Thymus (tissue), 14 donors: ENCODE measurements at places on chromosomes 5 and 9. TPM values are rescaled to one million over a fixed set of nuclear protein-coding genes. Genes with fewer than 3 reads are reported as not detected.

- no peak for DNase-seq
Observed at GRCh38 chr5:148060309-148060708, 3.5 kb upstream of the SPINK5 start.

The MUSK gene
- 0.02 TPM for polyA plus RNA-seq

The ZBTB43 gene
- polyA plus RNA-seq, result 4.5 TPM

The SLC27A6 gene
- 16.3 TPM for polyA plus RNA-seq

DNA sequence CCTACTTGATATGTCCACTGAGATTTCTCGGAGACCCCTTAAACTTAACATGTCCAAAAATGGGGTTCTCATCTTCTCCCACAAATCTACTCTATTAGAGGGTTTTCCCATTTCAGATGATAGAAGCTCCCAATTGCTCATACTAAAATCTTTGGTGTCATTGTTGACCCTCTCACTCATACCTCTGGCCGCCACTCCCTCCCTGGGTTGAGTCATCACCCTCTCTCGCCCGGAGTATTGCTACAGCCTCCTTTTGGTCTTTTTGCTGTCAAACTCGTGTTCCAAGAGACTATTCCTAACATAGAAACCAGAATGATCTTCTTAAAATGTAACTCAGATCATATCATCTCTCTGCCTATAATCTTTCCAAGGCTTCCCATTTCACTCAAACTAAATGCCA lies 91.0 kb upstream of the GNAQ start:
- no peak for DNase-seq

DNA sequence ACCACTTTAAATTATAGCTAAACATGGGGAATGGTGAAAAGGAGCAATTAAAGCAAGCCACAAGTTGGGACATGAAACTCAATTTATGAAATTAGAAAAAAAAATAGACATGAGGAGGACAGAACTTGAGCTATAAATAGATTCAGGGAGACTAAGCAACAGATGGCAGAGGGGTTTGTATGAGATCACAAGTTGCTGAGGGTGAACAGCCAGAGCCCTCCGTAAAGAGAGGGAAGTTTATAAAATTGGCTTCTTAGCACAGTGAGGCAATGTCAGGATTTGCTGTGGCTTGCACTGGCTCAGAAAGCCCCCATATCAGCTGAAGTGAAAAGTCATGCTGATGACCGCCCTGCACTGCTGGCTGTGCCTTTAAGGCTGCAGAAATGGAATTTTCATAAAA lies 443.4 kb upstream of the CD180 start:
- DNase-seq, result no peak

DNA sequence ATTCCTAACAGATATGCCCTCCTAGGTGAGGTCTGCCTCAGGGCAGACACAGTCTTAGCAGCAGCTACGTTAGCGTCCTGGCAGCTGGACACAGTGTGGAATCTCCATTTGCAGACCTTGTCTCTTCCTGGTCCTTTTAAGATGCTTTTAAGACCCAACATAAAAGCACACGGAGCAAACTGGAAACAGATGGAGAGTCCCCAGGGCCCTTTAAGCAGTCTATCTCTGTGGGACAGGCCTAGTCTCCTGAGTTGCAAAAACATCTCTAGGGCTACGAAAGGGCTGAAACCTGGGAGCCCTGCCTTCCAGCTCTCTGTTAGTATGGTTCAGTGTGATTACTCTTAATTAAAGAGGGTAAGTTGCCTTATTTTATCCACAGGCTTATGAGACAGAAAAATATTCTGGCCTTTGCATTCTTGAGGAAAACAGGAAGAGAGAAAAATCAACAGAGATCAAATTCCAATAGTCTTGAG lies 66.0 kb upstream of the GNA14 start:
- no peak for DNase-seq

The SOHLH1 gene
- polyA plus RNA-seq, result 0.05 TPM

DNA sequence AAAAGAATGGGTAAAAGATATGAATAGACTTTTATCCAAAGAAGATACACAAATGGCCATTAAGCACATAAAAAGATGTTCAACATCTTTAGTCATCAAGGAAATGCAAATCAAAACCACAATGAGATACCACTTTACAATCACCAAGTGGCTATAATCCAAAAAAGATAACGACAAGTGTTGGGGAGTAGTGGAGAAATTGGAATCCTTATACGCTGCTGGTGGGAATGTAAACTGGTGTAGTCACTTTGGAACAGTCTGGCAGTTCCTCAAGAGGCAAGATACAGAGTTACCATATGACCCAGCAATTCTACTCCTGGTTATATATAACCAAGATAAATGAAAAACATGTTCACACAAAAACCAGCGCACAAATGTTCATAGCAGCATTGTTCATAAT lies 234.9 kb downstream of the SPATA31D1 start:
- no peak for DNase-seq

GRCh38 chr9:134037641-134038040 lies 12.4 kb downstream of the BRD3OS start:
- no peak for DNase-seq

DNA sequence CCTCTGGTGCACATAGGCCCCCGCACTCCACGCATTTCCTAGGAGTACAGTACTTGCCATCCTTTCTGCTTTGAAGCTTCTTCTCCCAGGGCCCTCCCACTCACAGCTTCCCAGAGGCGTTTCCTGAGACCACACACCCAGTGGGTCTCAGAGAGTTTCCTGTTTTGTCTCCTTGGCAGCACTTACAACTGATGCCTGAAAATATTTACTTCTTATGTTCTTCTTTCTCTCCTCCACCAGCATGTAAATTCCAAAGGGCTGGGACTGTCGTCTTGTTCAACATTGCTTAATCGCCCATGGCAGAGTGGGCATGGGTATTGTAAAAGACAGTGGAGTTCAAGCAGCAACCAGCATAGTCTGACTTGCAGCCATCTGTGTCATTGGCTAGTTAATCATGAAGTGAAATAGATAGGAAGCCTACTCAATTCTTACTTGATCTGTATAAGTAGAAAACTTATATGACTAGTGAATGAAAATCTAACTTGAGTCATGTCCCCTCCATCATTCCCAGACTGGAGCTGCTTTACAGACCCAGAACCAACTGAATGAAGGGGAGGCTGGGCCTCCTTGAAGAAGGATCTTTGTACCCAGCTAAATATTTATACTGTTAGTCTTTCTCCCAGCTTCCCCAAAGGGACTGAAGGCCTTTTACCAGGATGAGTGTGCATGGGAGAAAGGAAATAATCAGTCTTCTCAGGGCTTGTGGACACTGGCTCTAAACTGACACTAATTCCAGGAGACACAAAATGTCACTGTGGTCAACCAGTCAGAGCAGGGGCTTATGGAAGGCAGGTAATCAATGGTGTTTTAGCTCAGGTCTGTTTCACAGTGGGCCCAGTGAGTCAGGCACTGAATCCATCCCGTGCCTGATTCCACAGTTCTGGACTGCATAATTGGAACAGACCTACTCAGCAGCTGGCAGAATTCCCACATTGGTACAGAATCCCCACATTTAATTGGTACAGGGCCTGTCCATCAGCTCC lies 116.4 kb downstream of the SV2C start:
- DNase-seq, result no peak

DNA sequence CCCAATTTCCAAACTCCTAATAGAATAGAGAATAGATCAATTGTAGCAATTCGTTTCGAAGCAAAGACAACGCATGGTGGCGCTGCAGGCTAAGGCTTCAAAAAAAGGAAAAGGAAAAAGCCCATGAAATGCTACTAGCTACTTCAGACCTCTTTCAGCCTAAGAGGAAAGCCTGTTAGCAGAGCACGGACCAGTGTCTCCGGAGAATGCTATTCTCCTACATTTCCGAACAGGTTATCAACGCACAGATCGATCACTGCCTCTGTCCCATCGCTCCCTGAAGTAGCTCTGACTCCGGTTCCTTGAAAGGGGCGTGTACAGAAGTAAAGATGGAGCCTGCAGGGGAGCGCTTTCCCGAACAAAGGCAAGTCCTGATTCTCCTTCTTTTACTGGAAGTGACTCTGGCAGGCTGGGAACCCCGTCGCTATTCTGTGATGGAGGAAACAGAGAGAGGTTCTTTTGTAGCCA lies at the start of gene PCDHB15:
TSS of gene PCDHB15 (plus strand) at position 146 of the 468 bp plus-strand sequence. CDS start at position 330, 184 bp downstream.
- DNase-seq, result no peak

The STING1 gene
- polyA plus RNA-seq, result 58.3 TPM

- no peak for DNase-seq
Observed at GRCh38 chr9:4572184-4572826, 82.0 kb downstream of the SLC1A1 start.

The HTR4 gene
- 0.05 TPM for polyA plus RNA-seq

The CARD6 gene
- 2.6 TPM for polyA plus RNA-seq

DNA sequence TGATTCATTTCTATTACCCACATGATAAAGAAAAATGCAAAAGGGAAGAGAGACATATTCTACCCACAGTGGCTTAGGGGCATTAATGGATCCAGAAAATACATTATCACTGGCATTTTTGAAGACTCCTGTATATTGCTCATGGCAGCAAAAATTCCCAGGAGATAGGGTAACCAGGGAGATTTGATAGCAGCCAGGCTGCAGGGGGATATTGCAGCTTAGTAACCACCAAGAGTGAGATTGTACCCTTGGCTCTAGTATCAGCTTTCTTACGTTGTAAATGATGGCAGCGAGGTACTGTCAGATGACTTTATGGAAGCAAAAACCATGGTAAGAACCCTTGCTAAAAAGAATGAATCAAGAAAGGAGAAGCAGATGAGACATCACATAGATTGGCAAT lies 19.8 kb upstream of the ALDH1A1 start:
- DNase-seq, result no peak

DNA sequence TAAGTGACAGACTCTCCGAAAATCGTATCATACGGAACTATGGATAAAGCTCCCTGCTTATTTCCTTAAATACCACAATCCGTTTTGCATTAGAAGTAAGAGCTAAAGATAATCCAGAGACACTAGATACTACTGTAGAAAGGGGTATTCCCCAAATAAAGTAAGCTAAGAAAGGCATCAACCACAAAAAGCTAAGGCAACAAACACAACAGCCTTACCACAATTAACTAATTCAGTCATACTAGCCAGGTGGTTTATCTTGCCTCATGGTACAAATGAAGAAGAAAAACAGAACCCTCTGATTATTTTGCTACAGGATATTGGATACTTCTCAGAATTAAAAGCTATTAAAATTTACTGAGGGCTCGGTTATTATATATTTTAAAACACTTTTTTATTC lies 14.1 kb downstream of the ERP44 start:
- DNase-seq, result no peak

The TEX48 gene
- polyA plus RNA-seq, result 0.07 TPM

- no peak for DNase-seq
Observed at GRCh38 chr9:19783500-19783899, 5.3 kb downstream of the SLC24A2 start.

DNA sequence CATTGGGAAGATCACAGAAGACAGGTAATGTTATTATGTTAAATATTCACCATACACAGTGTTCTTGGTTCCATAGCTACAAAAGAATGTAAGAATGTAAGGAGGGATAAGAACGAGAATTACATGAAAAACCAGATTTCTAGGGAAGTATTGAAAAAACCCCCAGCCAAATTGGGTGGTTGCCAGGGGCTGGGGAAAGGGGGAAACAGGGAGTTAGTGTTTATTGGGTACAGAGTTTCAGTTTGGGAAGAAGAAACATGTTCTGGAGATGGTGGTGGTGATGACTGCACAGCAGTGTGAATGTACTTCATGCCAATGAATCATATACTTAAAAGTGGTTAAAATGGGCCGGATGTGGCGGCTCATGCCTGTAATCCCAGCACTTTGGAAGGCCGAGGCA lies 40.3 kb downstream of the GLRX start:
- DNase-seq, result no peak

DNA sequence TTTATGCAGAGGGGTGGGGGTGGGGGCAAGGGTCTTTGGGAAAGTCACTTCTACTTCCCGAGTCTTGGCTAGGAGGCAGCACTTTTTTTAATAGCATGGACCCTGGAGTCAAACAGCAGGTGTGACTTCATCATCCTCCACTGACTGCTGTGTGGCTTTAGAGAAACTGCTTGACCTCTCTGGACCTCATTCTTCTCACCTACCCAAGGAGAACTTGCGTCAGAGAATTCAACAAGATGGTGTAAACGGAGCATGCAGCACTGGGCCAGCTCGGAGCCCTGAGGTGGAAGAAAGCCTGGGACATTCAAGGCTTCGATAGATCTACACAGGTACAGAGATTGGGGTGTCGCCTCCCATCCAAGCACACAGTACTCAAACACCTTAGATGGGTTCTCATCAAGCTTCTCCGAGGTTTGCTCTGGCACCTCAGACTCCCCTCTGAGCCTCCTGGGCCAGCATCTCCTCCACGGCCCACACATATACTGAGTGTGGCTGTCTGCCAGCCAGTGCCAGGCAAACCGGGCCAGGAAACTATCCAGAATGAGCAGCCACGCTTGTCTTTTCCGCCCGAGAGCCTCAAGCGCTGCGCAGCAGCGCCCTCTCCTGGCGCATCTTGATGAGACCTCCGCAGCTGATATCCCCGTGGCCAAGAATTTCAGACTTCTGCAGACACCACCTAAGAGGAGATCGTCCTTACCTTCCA lies 4.6 kb upstream of the SLC25A48 start:
- DNase-seq, result peak; percentile 66

DNA sequence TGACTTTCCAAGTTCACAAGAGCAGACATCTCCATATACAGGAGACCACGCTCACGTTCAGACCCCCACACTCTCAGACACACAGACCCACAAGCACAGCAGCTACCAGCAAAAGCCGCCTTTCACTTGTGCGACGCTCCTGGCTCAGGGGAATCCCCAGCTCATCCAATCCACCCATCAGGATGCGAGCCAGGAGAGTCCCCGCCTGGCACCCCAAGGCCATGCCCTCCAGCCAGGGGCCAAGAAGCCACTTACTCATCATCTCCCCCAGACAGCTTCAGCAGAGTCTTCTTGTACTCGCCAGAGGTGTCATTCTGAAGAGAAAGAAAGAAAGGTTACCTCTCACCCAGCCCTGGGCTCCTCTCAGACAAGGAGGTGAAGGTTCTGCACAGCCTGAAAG lies 29.7 kb downstream of the ANXA6 start:
- no peak for DNase-seq

DNA sequence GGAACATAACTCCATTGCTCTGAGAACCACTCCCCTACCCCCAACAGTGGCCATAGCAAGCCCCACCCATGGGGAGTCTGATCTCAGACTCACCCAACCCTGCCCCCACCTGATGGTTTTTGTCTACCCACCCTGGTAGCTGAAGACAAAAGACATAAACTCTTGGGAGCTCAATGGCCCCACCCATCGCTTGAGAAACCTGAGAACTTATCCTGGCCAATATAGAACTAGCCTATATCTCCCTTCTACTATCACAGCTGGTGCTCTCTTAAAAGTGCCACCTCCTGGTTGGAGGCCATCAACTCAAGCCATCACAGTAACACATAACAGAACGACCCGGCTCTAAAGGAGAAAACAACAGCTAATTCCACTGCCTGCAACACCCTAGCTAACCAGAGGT lies 47.9 kb upstream of the SNAPC3 start:
- no peak for DNase-seq

- no peak for DNase-seq
Observed at GRCh38 chr9:128406848-128407391, 13.7 kb upstream of the CERCAM start.

DNA sequence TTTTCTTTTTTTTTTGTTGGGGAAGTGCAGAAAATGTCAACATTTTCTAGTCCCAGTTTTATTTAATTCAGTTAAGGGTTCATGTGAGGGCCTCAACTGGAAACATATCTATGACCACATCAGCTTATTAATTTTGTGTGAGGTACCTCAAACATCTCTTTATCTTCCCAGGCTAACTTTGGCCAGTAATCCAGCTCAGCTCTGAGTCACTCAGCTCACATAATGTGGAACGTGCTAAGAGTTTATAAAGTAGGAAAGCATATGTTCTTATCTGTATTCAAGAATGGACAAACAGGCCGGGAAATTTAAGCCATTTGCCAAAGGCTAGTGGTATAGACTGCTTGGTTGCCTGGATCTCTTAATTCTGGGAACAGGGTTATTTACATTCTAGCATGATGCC lies 118.4 kb downstream of the INSYN2B start:
- no peak for DNase-seq

The PIP5KL1 gene
- 1.2 TPM for polyA plus RNA-seq

The LSM11 gene
- 1.8 TPM for polyA plus RNA-seq
